ENCODE measurements at places on chromosomes 1 and 21. TPM values are rescaled to one million over a fixed set of nuclear protein-coding genes. Genes with fewer than 3 reads are reported as not detected.
A peak's percentile ranks its signal among the peaks of the same experiment; 100 is the strongest.

DNA sequence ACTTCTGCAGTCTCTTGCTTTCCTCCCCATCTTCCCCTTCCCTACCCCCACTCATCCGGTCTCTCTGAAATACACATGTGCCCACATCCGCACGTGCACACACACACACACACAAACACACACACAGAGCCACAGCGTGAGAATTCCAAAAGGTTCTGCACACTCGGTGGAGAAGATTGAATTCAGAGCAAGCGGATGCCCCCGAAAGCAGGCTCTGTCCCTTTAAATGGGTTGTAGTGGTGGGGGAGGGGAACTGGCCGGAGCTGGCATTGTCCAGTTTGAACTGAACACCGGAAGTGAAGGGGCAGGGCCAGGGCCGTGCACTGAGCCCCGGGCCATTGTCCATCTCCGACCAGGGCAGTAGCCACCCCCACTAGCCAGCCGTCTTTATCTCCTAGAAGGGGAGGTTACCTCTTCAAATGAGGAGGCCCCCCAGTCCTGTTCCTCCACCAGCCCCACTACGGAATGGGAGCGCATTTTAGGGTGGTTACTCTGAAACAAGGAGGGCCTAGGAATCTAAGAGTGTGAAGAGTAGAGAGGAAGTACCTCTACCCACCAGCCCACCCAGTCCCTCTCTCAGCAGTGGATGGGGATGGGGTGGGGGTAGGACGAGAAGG lies 1.3 kb upstream of the LIN28A start:
- ATAC-seq, result no peak

DNA sequence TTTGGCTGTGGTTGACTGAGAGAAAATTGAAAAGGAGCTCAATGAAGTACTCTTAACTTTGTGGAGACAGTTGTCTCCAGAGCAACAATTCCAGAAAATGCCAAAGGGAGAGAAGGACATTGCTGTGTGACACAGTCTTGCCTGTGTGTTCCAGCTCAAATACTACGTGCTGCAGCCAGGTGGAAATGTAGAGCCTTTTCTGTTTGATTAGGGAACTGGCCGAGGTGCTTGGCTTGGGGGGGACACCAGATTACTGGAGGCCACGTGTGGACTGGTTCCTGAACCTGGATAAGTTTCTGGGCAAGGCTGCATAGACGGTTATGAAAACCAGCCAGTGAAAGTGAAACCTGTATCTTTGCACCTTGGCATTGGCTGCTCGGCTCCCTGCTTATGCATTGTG lies 217.9 kb downstream of the CTH start:
- no peak for ATAC-seq

DNA sequence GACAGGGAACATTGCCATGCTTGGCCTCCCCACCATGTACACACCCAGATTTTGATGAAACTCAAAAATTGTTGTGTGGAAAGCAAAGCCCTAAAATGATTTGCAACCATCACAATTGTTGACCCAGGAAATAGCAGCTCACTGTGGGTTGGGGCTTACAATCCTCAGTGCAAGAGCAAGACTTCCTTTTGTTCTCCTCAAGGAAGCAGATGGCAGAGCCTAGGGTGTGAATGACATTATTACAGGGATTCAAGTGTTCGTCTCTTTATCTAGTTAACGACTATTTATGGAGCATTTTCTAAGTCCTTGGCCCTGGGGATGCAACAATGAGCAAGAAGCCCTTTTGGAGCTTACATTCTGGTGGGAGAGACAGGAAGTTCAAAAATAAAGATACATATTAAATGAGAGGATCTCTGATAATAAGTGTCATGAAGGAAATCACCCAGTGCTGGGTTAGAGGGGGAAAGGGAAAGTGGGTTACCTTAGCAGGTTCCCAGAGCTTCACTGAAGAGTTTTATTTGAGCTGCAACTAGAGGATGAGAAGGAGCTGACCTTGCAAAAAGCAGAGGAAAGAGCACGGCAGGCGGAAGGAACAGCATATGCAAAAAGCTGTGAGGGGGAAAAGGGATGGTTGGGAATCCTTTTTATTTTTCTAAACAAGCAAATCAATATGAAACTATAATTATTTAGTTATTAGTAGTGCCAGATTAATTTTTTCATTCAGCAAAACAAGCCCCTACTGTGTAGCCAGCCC lies 38.5 kb upstream of the ID3 start:
- ATAC-seq, result no peak

GRCh38 chr1:117671781-117672501 lies 66.1 kb downstream of the TENT5C start:
- ATAC-seq, result no peak

DNA sequence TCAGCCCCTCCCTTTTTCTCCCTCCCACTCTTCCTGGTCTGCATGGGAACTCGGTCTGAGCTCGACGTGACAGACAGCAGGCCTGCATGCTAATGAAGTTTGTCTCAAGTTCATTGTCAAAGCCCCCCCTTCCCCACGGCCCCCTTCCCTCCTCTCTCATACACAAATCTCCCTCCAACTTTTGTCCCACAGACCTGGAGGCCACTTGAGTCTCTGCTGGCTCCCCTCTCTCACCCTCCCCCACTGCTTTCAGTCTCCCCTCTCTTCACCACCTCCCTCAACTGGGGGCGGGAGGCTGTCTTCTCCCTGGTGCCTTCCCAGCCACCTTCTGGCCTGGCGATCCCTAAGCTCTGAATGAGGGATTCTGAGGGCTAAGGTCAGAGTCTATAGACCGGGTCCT lies 61.3 kb downstream of the RHBG start:
- no peak for ATAC-seq

DNA sequence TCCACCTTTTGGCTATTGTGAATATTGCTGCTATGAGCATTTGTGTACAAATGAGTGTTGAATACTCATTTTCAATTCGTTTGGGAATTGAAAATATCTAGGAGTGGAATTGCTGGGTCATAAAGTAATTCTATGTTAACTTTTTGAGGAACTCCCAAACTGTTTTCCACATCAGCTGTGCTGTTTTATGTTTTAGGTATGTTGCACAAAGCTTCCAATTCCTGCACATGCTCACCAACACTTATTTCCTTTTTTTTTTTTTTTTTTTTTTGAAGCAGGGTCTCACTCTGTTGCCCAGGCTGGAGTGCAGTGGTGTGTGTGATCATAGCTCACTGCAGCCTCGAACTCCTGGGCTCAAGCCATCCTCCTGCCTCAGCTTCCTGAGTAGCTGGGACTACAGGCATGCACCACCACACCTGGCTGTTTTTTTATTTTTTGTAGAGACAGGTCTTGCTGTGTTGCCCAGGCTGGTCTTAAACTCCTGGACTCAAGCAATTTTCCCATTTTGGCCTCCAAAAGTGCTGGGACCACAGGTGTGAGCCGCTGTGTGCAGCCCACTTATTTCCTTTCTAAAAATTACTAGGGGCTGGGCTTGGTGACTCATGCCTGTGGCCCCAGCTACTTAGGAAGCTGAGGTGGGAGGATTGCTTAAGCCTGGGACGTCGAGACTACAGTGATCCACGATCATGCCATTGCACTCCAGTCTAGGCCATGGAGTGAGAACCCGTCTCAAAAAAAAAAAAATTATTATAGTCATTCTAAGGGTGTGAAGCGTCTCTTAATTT lies 33.4 kb downstream of the TMCC2 start:
- ATAC-seq, result no peak

GRCh38 chr1:194043984-194044755 lies 857.8 kb upstream of the B3GALT2 start:
- ATAC-seq, result no peak

DNA sequence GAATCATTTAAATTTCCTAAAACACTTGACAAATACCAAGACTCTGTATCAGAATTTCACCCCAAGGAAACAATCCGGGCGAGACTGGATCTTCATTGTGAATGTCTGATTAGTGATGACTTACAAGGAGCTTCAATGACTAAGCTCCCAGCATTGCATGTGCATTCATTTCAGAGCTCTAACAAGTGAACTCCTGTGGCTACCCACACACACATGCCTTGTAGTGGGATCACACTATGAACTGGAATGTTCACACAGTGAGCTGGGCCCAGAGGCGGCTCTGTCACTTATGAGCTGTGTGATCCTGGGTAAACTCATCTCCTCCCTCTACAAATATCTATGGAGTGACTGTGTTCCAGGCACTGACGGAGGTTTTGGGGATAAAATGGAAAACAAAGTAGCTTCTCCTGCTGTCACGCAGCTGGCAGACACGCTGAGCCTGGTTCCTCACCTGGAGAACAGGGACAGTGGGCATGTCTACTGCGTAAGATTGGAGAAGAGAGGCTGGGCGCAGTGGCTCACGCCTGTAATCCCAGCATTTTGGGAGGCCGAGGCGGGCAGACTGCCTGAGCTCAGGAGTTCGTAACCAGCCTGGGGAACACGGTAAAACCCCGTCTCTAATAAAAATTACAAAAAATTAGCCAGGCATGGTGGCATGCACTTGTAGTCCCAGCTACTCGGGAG lies 56.9 kb downstream of the CLSTN1 start:
- ATAC-seq, result peak; percentile 97

- ATAC-seq, result no peak
Observed at GRCh38 chr1:80365359-80366021, 1359.0 kb upstream of the ADGRL4 start.

DNA sequence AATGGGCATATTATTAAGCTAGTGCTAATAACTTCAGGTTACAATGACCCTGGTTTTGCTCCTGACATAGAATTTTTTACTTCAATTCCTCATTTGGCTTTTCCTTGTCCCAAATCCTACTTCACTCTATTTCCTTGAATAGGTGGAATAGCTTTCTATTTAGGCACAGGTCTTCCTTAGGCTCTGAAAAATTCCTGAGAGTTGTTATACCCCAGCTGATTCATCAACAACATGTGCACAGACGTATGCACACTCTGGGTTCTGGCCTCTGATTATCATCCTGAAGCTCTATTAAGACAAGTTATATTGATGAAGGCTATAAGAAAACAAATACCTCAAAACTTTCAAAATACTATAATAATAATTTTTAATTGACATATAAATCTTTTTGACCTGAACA lies 172.4 kb downstream of the NTMT2 start:
- ATAC-seq, result no peak

DNA sequence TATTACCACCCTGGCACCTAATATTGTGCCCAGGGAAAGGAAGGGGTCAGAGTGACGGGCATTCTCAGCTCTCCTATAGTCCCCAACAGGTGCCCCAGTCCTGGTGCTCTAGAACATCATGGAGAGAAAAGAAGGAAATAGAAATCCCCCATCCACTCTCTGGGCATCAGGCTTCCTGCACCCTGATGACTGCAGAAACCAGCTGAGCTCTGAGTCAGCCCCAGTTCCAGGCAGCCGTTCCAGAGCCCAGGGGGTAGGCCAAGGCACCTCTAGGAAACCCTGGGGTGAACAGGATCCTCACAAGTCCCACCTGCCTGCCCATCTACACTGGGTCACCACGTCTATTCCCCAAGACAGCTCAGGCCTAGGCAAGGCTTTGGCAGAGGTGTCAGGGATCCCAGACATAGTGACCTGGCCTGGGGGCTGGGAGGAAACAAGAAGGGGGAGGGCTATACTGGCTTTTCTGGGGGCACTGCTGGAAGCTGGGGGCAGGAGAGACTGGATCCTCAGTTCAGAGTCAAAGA lies 709 bp downstream of the NECTIN4 start:
- peak; percentile 60 for ATAC-seq

DNA sequence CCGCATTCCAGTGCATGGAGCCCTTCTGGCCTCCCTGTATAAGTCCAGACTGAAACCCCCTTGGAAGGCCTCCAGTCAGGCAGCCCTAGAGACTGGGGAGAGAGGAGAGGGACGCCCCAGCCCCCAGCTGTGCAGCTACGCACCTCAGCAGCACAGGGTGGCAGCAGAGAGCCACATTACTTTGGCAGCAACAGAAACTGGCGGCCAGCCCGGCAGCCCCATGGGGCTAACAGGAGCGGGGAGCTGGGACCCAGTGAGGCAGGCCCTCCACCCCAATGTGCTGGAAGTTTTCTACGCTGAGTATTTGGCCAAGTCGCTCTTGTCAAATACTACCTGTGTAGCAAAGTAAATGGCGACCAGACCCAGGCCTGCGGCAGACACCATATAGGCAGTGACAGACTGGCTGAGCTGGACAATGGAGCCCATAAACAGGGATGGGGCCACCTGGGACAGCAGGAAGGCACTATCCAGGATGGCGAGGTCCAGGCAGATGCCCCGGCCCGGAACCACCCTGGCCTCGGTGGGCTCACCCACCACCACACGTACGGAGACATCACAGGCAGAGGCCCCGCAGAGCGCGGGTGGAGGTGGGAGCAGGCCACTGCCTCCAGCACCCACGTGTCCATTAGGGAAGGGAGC lies 21.2 kb downstream of the SLC45A3 start:
- peak; percentile 79 for ATAC-seq

- no peak for ATAC-seq
Observed at GRCh38 chr1:66334318-66334717, 199.6 kb upstream of the SGIP1 start.

DNA sequence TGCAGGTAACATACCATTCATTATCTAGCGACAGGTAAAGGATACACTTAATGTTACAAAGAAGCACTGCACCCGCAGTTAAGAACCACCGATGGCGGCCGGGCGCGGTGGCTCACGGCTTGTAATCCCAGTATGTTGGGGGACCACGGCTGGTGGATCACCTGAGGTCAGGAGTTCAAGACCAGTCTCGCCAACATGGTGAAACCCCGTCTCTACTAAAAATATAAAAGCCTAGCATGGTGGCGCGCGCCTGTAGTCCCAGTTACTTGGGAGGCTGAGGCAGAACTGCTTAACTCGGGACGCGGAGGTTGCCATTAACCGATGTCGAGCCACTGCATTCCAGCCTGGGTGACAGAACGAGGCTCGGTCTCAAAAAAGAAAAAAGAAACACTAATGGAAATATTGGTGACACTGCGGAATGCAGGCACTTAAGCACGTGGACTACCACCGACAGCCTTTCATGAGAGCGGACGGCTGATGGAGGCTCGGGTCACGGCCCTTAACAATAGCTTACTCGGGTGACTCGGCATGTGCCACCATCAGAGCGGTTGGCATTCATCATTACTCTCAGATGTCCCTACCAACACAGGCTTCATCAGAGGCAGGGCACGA lies 542 bp downstream of the GAS5 start:
- peak; percentile 0 for ATAC-seq

GRCh38 chr1:233097959-233098580 lies 147.7 kb downstream of the NTPCR start:
- peak; percentile 85 for ATAC-seq

DNA sequence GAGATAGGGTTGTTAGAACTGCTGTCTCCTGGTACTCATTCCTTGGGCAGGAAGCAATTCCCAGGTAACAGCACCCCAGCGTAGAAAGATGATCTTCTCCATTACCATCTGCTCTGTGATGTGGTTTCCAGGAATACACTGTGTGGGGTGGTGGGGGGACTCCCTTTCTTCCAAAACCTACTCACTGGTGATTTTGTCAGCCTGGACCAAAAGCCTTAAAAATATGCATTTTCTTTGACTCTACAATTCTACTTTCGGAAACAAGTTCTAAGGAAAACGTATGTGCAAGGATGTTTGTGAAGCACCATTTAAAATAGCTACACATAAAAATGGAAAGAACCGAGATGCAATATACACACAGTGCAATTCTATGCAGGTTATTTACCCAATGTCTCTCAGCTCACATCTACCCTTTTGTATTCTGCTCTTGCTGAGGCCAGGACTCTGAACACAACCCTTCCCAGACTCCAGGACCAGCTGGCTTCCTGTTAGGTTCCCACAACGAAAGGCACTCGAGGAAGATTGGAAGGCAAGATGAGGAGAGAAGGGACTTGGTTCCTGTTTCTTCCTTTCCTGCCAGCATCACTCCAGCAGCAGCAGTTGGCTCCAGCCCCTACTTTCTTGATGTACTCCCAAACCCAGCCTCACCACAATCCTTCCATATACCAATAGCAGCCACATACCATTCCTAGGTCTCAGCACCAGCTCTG lies 33.0 kb upstream of the GJB5 start:
- ATAC-seq, result no peak

Gene FLG2
- total RNA-seq, result not detected

Gene AADACL3
- not detected for total RNA-seq

Gene CLCC1
- total RNA-seq, result 10.3 TPM

Gene CD1C
- total RNA-seq, result 0.32 TPM

Gene SLAMF8
- total RNA-seq, result 0.80 TPM

Gene S100A11
- total RNA-seq, result 2,220 TPM
